ENCODE measurements at places on chromosomes 16 and 17.

DNA sequence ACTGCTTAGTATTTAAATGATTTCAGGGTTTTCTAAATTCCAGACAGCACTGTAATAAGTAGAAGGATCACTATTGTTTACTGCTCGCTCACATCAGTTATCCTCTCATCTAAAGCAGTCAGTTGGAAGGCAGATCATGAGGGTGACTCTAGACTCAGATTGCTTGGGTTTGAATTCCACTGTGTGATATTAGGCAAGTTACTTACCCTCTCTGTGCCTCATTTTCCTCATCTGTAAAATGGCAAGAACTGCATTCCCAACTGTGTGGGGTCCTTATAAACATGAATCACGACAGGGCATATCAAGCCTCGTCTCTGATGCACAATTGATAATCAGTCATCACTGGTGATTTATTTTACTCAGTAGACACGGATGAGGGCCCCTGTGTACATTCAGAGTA lies 15.1 kb downstream of the CLUAP1 start:
- no peak for DNase-seq

GRCh38 chr16:19613834-19614233 lies 58.3 kb downstream of the VPS35L start:
- no peak for DNase-seq

DNA sequence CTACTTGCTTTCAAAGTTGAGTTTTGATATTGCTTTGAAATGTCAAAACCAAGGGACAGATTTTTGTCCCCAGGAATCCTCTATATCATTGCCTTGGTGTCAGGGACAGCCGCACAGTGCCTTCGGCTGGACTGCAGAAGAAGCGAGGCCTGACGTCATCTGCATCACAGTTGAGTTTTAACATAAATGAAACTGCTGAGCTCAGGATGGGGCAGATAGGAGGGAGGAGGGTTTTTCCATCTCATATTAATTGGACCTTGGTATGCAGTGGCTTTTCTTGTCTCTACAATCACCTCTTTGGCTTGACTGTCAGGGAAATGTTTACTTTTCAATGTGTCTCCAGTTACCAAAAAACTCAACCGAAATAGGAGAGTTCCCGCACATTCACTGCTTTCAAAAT lies 111.3 kb downstream of the AATF start:
- no peak for DNase-seq

DNA sequence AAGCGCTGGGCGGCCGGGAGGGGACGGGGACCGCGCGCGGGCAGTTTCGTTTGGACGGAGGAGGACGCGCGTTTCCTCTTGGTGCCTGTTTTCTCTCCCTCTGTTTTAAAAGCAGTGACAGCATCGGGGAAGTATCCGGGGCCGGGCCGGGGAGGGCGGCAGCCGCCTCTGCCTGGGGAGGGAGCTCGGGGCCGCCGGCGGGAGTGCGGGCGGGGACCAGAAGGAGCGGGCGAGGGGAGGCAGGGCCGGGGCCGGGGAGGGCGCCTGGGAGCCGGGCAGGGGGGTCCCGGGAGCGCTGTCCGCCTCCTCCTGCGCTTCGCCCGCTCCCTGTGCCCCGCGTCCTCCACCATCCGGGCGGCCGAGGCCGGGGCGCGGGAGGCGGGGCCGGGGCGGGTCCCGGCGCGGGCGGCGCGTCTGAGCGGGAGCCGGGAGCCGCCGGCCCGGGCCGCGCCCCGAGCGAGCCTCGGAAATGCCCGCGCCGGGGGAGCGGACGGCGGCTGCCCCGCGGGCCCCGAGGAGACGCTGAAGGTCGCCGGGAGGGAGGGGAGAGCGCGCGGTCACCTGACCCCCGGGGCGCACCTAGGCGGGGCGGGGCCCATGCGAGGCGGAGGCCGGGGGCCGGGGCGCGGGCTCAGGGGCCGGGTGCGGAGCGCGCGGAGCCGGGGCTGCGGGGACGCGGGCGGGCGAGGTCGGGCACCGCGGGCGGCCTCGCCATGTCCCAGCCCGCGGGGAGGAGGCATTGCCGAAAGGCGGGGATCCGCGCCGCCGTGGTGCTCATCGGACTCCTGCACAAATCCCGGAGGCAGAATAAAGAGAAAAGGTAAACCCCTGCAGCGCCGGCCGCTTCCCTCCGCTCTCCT lies 57.3 kb downstream of the RAP1GAP2 start:
- peak; percentile 45 for DNase-seq

GRCh38 chr16:70796301-70796700 lies 4.7 kb downstream of the VAC14 start:
- DNase-seq, result no peak

Data from cardiac fibroblast (primary cell).